ENCODE measurements at places on chromosomes 16 and 17.

DNA sequence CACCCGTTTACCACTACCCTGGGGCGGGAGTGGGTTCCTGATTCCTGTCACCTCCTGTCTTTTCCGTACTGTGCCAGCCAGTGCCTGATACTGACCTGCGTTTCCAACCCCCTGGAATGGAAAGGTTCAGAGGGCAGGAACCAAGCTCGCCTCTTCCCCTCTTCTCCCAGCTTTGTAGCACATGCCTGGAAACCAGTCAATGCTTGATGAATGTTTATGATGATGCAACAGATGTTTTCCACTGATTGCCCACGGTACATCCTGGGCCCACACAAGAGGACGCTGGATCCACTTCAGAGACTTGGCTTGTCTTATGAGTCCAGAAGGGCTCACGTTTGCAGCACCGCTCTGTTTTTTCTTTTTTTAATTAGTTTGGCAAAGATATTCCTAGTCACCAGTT, 262.0 kb downstream of the CPPED1 start:
- DNase-seq = no peak

DNA sequence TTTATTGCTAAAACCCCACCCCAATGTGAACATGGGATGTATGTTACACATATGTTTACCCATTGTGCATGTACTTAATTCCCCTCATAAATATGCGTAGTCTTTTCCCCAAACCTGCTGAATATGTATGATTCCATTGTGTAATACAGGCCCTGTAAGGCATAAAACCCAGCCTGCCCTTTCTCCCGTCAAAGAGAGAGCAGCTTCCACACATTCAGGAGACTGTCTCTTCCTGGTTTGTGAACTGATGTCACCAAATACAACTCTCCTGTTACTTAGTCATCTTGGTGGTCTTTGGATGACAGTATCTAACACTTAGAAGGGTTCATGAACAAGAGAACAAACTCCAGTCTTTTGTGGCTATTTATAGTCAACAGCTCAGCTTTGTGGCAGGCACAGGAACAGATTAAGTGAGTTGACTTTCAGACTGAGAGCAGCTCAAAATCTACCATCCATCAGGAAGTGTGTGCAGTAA, 24.7 kb upstream of the TMC7 start:
- DNase-seq = no peak

GRCh38 chr16:1870365-1871082, 1.4 kb downstream of the MEIOB start:
- no peak for DNase-seq

DNA sequence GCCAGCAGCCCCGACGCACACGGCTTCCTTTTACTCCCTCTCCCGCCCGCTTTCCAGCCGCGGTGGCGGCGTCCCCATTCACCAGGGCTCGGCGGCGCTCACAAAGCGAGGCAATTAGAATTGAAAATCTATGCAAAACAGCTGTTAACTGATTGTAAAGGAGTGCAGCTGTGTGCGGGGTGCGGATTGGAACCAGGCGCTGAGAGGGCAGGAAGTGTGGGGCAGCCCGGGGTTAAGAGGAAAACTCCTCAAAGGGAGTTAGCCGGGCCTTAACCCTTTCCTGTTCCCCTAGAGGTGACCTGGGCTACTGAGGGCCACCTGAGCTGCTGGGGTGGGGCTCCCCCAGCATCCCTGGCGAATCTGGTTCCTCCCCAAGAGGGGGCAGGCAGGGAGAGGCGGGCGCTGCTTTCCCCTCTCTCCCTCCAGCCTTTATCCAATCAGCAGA, 5.8 kb upstream of the GSE1 start:
- no peak for DNase-seq

GRCh38 chr16:29311461-29312344, 94.8 kb downstream of the NPIPB11 start:
- no peak for DNase-seq

DNA sequence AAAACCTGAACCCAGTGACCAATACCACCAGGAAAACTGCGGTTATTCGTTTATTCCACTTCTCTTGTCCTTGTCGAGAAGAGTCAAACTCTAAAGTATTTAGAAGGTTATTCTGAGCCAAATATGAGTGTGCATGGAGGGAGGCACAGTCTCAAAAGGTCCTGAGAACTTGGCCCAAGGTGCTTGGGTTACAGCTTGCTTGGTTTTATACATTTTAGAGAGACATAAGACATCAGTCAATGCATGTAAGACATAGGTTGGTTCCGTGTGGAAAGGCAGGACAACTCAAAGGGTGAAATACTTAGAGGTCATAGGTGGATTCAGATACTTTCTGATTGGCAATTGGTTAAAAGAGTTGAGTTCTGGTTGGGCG, 681 bp upstream of the TRAP1 start:
- DNase-seq = no peak

GRCh38 chr17:31674305-31674704, 184.7 kb downstream of the COPRS start:
- no peak for DNase-seq

- no peak for DNase-seq
These were observed 66.2 kb downstream of the CYTH1 start for GRCh38 chr17:78715876-78716275.

GRCh38 chr17:8961829-8962228, 3.7 kb downstream of the PIK3R5 start:
- peak; percentile 70 for DNase-seq

- no peak for DNase-seq
These were observed 25.1 kb downstream of the NUP93 start for GRCh38 chr16:56755038-56755437.

All from immature natural killer cell (primary cell).